ENCODE measurements at places on chromosomes 3 and 15.

DNA sequence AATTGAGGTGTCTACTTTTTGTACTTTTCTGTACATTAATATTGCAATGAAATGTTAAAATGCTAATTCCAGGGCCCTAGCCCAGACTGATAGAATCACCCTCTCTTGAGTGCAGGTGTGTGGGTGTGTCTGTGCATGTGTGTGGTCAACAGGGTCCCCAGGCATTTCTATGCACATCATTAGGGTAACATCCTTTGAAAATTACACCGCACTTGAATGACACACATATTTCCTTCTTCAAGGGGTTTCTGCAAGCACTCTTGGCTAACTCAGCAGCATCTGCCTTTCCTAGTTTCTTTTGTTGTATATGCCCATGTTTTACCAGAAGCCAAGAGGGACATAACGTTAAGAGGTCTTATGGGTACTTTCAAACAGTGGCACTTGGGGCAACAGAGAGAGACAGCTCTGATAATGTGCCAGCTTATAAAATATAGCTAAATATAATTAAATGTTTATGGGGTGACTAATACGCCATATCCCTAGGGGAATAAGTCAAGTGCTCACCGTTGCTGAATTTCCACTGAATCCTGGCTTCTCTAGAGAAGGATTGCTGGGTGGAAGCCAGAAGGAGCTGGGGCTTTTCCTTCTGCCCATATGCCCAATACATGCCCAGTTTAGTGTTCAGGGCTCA, 54.5 kb upstream of the LRIG1 start:
- no peak for DNase-seq

DNA sequence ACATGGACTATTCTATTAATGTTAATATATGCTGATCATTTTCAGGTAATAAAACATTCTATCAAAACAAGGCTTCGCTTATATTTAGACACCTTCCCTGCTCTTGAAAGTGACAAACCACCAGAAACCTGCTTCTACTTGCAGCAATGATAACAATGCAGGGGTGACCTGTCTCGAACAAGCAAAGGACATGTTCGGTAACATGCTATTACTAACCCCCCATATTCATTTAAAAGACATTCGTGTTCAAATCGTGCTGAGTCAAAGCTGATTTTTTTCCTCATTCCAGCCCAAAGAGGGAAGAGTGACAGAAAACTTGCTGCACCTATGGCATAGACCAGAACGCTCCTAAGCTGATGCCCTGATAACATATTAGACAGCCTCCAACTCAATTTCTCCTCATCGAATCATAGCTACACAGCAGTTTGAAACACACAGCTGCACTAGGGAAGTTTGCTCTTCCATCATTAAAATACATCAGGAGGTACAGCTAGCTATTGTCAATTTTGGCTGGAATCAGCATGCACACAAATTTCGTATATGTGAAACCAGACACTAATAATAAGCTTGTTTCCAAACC, 341.5 kb downstream of the FOXP1 start:
- no peak for DNase-seq

DNA sequence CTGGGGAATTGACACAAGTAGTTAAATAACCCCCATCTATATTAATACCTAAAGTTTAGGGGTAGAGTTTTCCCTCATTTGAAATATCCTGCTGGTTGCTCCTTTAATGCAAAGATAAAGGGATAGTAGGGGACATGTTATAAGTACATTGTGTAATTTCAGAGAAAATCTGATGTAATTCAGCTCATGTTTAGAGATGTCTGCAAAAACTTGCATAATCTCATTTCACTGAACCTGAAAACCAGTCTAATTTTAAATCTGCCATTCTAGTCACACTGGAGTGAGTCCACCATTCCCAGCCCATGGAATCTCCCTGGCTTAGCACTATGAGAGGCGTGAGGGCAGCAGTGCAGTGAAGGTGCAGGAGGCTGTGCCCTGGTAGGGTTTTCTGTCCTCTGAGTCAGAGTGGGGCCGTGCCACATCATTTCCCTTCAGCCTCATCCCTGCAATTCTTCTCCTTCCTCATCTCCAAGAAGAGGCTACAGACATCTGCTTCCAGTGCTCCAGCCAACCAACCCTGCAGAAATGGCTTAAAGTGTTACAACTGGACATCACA, 246.3 kb upstream of the UMPS start:
- DNase-seq: no peak

GRCh38 chr15:73944161-73945129, 18.2 kb downstream of the LOXL1 start:
- no peak for DNase-seq

- no peak for DNase-seq
These were observed 32.2 kb upstream of the LRTM1 start for GRCh38 chr3:54960082-54960481.
